Breast epithelium (tissue), 4 donors: ENCODE measurements at places on chromosomes 2 and 18. TPM values are rescaled to one million over a fixed set of nuclear protein-coding genes. Genes with fewer than 3 reads are reported as not detected.

Gene ASB18
- not detected for total RNA-seq

Gene GCKR
- total RNA-seq = not detected

Gene DPP10
- total RNA-seq = 0.33 TPM

Gene BOLL
- total RNA-seq = not detected

Gene UNC80
- total RNA-seq = not detected

Gene PLGLB1
- total RNA-seq = 6.0 TPM

Gene DSC3
- total RNA-seq = 17.0 TPM

Gene UPP2
- 0.16 TPM for total RNA-seq

Gene MAPK4
- total RNA-seq = 0.64 TPM

Gene SCTR
- total RNA-seq = not detected

Gene MARCO
- total RNA-seq = 58.6 TPM

DNA sequence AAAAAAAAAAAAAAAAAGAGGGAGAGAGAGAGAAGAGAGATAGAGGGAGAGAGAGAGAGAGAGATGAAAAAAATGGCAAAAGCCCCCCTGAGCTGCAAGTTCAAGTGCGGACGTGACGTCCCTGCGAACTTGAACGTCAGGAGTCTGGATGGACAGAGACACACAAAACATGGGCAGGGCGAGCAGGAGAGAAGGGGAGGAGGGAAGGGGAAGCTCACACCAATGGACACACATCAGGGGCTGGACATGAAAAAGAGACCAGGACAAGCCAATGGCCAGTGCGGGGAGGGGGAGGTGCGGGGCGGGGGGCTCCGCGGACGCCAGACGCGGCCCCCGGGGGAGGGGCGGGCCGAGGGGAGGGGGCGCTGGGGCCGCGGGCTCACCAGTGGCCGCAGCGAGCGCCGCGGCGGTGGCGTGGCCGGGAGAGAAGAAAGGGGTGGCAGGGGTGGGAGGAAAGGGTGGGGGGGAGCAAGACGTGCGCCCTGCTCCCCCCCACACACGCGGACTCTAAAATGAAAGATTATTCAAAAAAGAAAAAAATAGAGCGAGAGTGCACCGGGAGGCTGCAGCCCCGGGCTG, at the start of gene BCL11A:
Gene BCL11A (minus strand): TSS at position 160 of the 579 bp plus-strand sequence. CDS start 384 bp downstream, outside the sequence.
- DNase-seq = no peak

- no peak for DNase-seq
Measured at GRCh38 chr2:159034713-159035112, 66.3 kb downstream of the TANC1 start.

DNA sequence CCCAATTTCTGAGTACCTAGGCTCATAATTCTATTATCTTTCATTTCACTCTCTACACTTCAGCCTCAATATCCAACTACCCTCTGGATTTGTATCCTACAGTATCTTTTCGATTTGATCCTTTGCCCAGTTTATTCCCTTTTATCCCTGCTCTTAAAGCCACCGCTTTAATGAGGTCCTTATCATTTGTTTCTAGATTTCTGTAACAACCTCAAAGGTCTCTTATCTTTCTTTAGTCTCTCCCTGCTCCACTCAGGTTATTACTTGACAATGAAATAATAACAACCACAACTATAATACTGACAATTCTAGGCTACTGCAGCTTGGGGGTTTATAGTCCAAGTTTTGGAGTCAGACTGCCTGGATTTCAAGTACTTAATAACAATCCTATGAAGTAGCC, 25.9 kb upstream of the ASNSD1 start:
- DNase-seq = no peak

- DNase-seq = no peak
Measured at GRCh38 chr2:185895828-185896693, 157.5 kb downstream of the FSIP2 start.

DNA sequence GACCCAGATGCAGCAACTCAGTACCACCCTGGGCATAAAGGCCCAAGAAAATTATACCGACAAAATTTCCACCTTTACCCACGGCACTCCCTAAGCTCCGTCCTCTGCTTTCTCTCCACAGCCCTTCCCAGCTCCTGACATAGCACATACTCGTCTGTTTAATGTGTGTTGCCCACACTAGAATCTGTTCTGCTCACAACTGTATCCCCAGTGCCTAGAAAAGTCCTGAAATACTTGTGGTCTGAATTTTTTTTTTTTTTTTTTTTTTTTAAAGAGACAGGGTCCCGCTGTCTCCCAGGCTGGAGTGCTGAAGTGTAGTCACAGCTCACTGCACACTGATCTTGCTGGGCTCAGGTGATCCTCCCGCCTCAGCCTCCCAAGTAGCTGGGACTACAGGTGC, 62.3 kb downstream of the ADCY3 start:
- DNase-seq = no peak

GRCh38 chr2:136666-137065, 90.4 kb upstream of the FAM110C start:
- no peak for DNase-seq

DNA sequence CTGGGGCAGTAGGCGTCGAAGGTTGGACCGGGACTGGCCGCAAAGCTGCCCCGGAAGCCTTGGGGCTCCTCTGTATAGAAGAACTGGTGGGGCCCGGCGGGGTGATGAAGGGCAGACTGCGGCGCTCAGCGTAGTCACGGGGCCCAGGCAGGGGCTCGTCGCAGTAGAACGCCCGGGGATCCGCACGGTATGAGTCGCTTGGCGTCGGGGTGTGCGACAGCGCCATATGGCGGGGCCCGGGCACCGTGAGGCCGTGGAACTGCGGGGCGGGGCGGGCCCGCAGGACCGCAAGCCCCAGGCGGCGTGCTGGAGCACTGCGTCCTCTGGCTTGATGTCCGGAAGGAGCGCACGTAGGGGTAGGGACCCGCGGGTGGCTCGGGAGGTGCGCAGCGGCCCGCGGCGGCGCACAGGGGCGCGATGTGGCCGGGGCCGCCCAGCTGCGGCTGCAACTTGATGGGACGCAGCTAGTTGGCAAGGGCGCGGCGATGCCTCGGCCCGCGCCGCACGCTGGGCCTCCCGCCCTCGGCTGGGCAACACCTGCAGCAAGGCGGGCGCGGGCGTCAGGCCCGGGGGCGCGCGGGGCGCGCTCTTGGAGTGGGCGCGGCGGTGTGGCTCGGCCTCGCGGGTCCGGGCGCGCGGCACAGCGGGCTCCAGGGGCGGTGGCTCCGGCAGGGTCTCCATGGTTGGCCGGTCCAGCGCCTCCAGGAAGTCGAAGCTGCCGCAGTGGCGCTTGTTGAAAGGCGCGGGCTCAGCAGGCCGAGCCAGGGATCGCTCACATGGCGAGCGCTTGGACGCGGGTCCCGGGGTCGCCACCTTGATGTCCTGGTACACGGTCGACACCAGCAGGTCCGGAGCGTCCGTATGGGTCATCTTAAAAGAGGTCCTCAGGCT, 251.4 kb downstream of the ANKRD30B start:
- no peak for DNase-seq

- DNase-seq = no peak
Measured at GRCh38 chr2:223868005-223868404, 30.6 kb upstream of the AP1S3 start.

GRCh38 chr18:7415081-7415894, 151.8 kb upstream of the PTPRM start:
- DNase-seq = no peak

- no peak for DNase-seq
Measured at GRCh38 chr18:13597068-13597467, 129.3 kb downstream of the FAM210A start.

DNA sequence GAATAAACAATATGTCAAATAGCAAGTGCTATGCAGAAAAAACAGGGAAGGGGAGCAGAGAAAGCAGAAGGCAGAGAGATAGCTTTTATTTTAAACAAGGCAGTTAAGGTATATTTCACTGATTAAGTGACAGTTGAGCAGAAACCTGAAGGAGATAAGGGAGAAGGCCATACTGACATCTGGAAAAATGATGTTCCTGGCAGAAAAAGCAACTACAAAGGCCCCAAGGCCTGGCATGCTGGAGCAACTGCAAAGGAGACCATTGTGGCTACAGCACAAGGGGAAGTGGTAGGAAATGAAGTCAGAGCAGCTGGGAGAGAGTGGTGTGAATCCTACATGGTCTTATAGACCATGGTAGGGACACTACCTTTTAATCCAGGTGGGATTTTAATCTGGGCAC, 8.9 kb upstream of the PCBP1 start:
- no peak for DNase-seq

- DNase-seq = no peak
Measured at GRCh38 chr2:193561054-193561453, 1366.3 kb upstream of the TMEFF2 start.

GRCh38 chr2:240624011-240624949, 1.0 kb upstream of the GPR35 start:
- DNase-seq = peak; percentile 42

DNA sequence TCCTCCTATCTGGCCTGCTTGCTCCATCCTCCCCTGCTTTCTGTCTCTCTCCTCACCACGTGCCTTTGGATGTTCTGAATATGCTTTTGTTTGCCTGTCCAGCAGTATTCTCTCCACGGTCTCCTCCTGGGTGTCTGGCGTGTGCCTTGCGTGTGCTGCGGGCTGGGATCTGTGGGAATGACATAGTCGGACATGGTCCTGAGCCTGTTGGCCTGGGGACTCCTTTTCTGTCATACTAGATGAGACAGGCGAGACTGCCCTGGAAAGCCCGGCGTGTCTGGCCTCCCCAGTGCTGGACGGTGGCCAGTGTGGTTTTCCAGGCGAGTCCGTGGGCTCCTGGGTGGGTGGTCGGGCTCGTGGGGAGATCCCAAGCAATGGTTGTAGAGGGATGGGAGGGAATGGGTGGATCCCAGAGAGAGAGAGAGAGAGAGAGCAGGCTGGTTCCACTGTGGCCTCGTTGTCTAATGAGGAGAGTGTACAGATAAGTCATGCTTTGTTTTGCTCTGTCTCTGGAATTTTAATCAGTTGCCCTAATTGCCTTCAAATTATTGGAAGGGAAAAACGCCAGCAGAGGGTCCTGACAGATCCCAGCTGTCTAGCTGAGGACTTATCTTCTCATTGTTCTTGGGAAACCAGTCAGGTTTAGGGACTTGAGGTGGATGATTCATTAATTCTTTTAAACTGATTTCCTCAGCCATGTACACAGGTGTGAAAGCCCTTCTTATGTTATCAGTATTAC, 58.3 kb downstream of the HPCAL1 start:
- DNase-seq = no peak

GRCh38 chr2:222887124-222887523, 26.3 kb downstream of the ACSL3 start:
- DNase-seq = no peak

GRCh38 chr18:3492721-3493120, 42.7 kb downstream of the TGIF1 start:
- DNase-seq = no peak

- no peak for DNase-seq
Measured at GRCh38 chr18:43819397-43819796, 542.1 kb upstream of the SYT4 start.

DNA sequence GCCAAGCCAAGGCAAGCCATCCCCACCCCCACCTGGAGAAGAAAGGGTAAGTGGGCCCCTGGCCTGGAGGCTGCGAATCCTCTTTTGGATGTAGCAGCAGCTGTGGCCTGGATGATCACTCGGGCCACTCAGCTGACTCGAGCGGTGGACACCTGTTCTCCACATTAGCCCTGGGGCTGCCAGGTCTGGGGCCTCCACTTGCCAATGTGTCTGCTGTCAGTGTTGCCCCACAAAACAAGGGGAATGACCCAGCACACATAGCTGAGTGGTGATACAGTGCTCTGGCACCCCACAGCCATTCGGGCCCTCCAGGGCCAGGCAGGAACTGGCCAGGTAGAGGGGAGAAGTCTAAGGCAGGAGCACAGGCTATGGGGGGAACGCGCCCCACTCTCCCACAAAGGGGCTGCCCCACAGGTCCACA, 2.6 kb downstream of the STK25 start:
- DNase-seq = no peak

- DNase-seq = no peak
Measured at GRCh38 chr18:74654638-74655037, 57.0 kb downstream of the ZNF407 start.

- DNase-seq = no peak
Measured at GRCh38 chr18:49707599-49707998, 105.7 kb downstream of the ACAA2 start.

DNA sequence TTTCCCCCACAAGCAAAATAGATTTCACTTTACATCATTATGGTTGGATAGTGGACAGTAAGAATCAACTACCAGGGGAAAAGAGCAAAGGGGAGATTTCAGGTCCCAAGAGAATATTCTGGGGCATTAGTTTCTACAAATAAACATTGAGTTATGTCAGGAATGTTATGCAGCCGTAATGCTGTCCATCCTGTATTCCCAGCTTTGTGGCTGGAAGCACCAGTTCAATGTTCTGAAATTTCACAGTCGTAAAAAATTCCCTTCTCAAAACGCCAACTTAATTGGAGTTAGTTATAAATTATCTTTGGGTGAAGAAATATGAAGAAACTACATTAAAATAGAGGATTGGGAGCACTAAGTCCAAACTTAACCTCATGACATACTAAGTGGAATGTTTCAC, 141.5 kb upstream of the FIGN start:
- no peak for DNase-seq

DNA sequence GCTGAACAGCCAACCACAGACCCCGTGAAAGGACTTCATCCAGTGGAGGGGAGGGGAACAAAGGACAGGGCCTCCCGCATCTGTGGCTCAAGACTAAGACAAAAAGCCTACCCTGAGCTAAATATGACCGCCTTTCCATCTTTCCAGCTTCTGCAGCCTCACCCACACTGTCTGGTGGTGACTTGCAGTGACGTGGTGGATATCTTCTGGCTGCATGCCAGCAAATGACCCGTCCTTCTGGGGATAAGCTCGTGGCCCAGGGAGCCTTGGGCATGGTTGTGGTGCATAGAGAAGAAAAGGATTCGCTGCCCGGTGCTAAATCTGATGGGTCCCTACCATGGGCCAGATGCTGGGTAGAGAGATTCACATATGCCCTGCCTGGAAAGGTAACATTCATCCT, 8.7 kb upstream of the NGEF start:
- no peak for DNase-seq

- no peak for DNase-seq
Measured at GRCh38 chr2:145123606-145124005, 603.7 kb upstream of the ZEB2 start.

DNA sequence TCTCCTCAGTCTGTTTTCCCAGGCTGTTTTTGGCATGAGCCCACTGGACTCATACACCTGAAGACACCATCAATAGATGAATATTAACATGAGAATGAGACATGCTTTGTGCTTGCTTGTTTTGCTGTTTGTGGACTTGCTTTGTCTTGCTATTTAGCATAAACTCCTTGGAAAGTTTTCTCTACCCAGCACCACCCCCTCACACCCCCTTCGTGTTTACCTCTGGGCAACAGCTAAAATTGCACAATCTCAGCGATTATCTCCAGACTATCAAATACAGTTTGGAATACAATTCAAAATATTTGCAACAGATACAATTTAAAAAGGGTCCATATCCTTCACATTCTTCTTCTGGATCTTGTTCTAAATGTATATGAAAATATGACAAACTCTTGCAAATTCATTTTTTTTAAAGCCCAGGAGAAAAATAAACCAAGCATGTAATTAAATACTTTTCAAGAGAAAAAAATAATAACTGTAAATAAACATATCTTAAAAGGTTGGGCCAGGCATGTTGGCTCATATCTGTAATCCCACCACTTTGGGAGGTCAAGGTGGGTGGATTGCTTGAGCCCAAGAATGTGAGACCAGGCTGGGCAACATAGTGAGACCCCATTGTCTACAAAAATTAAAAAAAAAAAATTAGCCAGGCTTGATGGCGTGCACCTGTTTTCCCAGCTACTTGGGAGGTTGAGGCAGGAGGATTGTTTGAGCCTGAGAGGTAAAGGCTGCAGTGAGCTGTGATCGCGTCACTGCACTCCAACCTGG, 32.3 kb upstream of the PMAIP1 start:
- DNase-seq = no peak
